Activated CD8-positive, alpha-beta memory T cell treated with anti-CD3 and anti-CD28 coated beads for 1 hour (primary cell): ENCODE measurements at places on chromosomes 2 and 18.

GRCh38 chr18:33584548-33585430, 6.8 kb downstream of the ASXL3 start:
- DNase-seq, result no peak

GRCh38 chr2:54228945-54229344, 27.1 kb downstream of the TSPYL6 start:
- no peak for DNase-seq

GRCh38 chr2:136055929-136056688, 61.8 kb downstream of the CXCR4 start:
- DNase-seq, result no peak

DNA sequence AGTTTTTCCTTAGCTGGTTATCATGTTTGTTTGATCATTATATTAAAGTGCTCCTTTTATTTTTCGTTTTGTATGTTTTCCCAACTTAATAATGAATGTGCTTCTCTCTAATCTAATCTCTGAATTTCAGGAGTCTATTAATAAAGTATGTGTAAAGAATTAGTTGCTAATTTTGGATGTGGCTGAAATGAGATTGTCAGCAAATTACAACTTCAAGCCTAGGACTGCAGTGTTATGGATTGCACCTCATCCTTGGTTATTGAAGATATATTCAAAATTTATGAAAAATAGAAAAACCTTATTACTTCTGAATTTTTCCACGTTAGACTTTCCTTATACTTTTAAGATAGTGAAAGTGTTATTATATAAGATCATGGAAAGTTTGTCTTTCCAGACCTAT, 227.7 kb downstream of the NEDD4L start:
- no peak for DNase-seq

GRCh38 chr2:17476830-17477229, 41.4 kb downstream of the RAD51AP2 start:
- no peak for DNase-seq

GRCh38 chr2:197960786-197961185, 156.4 kb downstream of the PLCL1 start:
- DNase-seq, result no peak

GRCh38 chr18:2471523-2471922, 99.8 kb downstream of the METTL4 start:
- no peak for DNase-seq

DNA sequence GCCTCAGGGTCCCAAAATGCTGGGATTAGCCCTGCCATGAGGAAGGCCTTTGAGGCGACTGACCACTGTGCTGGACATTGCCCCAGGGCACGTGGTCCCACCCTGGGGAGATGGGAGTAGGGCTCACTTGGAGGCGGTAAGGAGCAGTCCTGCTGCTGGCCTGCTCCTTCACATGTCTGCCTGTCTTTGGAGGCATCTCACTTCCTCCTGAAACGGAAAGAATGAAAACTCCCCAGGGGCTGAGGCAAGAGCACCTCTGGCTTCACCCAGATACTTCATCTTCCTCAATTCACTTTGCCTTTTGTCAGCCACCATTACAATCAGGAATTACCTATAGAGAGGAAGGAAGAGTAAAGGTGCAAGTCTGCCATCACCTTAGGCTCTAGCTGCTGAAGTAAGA, 59.9 kb upstream of the GATA6 start:
- no peak for DNase-seq

DNA sequence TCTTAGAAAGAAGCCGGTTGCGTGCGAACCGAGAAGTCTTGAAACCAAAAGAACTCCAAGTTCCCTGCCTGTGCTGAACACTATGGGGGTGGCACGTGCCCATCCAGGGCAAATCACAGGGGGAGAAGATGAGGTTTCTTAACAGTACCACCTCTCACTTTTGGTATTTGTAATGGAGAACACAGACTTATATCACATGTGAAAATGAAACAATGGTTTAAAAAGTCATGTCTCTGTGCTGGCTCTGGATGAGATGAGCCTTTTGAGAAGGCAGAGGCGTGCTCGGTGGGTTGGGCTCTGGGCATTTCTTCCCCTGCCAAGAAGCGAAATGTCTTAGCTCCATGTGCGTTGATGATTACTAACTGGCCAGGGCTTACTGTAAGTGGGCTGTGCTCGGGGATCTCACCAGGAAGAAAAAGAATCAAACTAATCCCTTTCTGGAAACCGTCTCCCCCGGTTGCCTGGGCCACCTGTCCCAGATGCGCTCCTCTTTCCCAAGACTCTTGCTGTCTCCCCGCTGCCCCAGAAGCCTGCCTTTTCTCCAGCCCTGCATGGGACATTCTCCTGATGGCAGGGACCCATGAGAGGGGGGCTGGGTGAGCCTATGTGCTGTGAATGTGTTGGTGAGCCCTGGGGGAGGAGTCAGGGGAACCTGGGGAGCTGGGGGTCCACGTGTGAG, 252.9 kb downstream of the PRKCE start:
- no peak for DNase-seq

GRCh38 chr18:34544930-34545329, 165.2 kb upstream of the DTNA start:
- no peak for DNase-seq

GRCh38 chr2:197708331-197708730, 3.2 kb downstream of the MARS2 start:
- no peak for DNase-seq

- no peak for DNase-seq
Measured at GRCh38 chr2:239821694-239822075, 203.5 kb downstream of the NDUFA10 start.

DNA sequence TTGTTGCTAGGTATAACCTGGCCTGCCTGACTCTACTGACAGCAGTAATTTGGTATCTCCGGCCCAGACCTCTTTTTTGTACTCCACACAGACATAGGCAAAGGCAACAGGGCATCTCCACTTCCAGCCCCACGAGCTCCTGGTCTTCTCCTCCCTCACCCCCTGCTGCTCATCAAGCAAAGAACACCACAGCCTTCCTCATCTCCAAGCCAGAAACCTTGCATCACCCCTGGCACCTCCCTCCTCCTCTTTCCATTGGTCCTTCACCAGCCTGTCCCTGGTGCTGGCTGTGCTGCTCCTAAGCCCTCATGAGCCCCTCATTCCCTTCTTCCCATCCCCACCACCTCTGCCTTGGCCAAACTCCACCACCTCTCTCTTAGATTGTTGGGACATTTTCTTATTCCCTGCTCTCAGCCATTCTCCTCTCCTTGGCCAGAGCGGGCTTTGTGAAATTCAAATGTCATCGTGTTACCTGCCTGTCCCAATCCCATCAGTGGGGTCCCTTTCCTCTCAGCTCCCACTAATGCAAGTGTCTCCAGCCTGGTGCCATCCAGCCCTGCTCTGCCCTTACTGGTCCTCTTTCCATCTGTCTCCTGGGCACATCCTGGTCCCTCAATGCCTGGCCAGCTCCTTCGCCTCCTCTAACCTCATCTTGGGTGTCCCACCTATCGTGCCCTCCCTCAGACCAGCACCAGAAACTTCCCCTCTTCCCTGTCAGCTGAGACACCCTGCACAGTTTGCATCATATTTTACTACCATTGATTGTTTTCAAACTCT, 77.4 kb downstream of the INHBB start:
- DNase-seq, result no peak

DNA sequence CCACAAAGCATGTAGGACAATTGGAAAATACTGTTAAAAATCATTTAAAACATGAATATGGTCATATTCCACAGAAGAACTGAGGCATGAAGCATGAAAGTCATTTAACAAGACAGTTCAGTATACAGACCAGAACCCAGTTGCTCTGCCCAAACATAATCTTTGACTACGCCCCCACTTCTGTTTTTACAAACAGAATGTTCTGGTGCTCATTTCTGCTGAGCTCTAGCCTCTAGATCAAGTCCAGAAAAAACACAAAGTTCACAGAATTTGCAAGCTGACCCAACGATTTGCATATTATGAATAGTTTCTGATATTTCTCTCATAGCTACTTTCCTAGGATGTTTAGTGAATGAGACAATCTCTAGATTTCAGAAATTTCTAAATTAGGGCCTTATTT, 424.9 kb downstream of the PID1 start:
- no peak for DNase-seq

GRCh38 chr18:3832025-3832638, 382.2 kb downstream of the TGIF1 start:
- no peak for DNase-seq

- DNase-seq, result no peak
Measured at GRCh38 chr2:224412141-224413015, 10.5 kb upstream of the FAM124B start.

GRCh38 chr2:72864500-72864899, 22.7 kb upstream of the SPR start:
- no peak for DNase-seq

- no peak for DNase-seq
Measured at GRCh38 chr2:112805542-112805941, 21.2 kb upstream of the IL1A start.

DNA sequence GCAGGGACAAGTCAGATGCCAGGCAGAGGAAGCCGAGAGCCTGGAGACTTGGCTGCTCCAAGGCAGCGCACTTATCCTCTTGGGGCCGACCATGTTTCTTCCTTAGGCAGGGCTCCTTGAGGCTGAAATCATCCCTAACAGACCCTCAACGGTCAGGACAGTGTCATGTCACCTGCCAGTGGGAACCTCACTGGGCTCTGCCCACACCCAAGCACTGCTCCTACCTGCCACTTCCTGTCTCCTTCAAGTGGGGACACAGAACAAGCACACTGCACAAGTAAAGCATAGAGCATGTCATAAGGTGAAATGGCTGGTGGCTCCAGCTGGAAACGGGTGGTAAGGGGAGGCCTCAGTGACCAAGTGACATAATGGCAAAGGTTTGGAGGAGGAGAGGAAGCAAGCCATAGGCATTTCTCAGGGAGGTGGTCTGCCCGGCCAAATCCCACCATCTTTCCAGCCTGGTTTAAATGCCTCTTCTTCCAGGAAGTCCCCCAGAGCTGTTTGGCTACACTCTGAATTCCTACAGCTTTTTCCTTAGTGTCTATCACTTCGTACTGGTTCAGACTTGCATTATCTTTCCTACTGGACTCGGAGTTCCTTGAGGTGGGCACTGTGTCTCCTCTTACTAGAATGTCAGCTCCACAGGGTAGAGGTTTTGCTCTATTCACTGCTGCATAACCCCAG, 7.3 kb upstream of the ATOH8 start:
- DNase-seq, result no peak
